KBM-7 (cell line): ENCODE measurements at places on chromosomes 3 and 15.

DNA sequence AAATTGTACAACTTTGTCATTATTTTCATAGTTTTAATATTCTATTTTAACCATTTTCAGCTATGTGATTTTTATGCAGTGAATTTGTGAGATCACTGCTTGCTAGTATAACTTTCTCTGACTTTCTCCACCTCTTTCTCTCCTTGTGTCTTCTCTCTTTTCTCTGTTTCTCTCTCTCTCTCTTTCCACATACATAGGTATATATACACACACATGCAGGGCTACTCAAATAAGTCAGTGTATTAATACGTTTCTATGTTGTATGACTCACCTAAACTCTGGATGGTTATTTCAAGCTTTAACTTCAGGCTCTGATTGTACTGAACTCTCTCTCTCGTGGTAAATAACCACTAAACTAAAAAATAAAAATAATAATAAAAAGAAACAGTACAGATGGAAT is 1389.3 kb upstream of the ALCAM start:
- DNase-seq, result no peak

GRCh38 chr15:63458794-63459395 is 45.5 kb upstream of the USP3 start:
- no peak for DNase-seq

GRCh38 chr15:40787344-40787841 is 17.6 kb downstream of the C15orf62 start:
- peak; percentile 88 for DNase-seq

- DNase-seq, result no peak
Measured at GRCh38 chr3:73624017-73624820, 522 bp downstream of the PDZRN3 start.

DNA sequence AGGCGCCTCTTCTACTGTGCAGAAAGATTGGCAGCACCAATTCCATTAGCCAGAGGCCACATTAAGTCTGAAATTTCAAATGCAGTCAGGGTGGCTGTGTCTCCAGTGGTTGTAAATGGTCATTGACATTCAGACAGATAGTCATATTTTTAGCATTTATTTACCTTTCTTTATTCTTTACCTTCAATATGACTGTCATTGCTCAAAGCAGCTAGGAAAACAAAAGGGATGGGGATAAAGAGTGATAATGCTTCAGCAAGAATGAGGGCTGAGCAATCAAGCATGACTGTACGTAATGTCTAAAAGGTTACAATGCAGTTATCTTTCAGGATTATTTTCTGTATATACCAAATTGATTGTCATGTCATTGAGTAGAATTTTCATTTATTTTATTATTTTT is 360.4 kb downstream of the EFHB start:
- no peak for DNase-seq

DNA sequence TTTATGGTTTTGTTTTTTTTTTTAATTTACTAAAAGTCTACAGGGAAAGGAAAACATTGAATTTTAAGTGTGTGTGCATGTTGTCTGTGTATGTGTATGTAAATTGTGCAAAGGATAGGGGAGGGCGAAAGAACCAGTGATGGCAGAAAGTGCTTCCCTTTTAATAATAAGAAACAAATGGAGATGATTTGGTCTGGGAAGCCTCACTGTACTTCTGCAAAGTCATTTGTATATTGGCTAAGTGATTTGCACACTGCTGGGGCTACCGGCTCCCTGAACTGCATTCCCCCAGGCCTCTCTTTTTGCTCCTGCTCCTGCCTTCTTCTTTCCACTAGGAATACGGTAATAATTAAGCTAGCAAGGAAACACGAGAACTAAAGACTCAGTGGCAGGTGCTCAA is 101.2 kb downstream of the CD47 start:
- no peak for DNase-seq

GRCh38 chr3:185337231-185337816 is 25.6 kb upstream of the MAP3K13 start:
- no peak for DNase-seq

- DNase-seq, result no peak
Measured at GRCh38 chr3:76582632-76583378, 457.1 kb upstream of the ROBO2 start.

DNA sequence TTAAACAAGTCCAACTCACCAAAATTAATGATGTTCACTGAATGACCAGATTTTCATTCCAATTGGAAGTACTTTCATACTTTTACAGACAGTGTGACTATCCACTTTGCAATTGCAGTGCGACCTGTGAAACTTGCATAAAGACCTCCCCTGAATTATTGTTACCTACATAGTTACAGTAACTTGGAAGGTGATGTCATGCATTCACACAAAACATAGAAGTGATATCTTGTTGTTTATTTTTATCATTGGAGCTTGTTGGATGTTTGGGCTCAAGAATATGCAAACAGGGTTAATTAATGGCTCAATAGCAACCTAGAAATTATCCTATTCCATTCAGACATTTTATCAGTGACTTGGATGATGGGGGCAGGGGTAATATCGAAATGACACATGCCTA is 470.9 kb downstream of the MECOM start:
- no peak for DNase-seq

- no peak for DNase-seq
Measured at GRCh38 chr15:90425726-90426346, 37.8 kb downstream of the IQGAP1 start.

- no peak for DNase-seq
Measured at GRCh38 chr3:46017720-46018119, 9.6 kb downstream of the XCR1 start.

GRCh38 chr3:139222100-139222657 is 121.6 kb upstream of the MRPS22 start:
- no peak for DNase-seq

- DNase-seq, result no peak
Measured at GRCh38 chr3:154364849-154365248, 40.6 kb upstream of the DHX36 start.

- no peak for DNase-seq
Measured at GRCh38 chr15:23736033-23736673, 49.0 kb upstream of the NDN start.

GRCh38 chr3:144810160-144810559 is 838.5 kb downstream of the DIPK2A start:
- DNase-seq, result no peak

DNA sequence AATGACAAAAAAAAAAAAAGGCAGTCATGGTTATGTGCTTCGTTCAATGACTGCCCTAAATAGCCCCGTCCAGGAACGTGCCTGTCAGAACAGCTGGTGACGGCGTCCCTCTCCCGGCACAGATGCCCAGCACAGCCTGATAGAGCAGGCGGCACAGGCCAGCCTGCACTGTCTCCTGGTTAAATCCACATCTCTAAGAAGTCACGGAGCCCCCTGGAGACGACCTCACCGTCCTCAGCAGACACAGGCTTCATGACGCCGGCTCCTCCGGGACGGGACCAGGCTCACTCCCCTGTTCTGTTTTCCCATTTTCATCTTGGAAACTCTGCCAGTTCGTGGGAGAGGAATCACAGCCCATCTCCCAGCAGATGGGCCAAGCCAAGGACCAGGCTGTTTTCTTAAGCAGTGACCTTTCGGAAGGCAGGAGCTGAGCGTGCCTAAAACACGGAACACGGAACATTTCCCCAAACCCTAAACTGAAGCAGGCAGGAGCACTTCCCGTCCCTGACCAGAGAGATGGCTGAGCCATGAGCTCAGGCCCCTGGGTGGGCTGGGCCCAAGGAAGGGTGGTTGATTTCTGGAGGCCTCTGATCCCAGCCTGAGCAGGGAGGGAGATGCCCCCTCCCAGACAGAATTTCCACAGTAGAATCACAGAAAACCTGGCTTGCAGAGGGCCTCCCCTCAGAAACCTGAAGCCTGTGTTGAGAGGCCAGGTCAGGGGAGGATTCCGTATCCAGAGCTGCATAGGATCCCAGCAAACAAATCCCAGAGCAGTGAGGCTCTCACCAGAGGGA is 35.9 kb downstream of the ADCY5 start:
- DNase-seq, result no peak

DNA sequence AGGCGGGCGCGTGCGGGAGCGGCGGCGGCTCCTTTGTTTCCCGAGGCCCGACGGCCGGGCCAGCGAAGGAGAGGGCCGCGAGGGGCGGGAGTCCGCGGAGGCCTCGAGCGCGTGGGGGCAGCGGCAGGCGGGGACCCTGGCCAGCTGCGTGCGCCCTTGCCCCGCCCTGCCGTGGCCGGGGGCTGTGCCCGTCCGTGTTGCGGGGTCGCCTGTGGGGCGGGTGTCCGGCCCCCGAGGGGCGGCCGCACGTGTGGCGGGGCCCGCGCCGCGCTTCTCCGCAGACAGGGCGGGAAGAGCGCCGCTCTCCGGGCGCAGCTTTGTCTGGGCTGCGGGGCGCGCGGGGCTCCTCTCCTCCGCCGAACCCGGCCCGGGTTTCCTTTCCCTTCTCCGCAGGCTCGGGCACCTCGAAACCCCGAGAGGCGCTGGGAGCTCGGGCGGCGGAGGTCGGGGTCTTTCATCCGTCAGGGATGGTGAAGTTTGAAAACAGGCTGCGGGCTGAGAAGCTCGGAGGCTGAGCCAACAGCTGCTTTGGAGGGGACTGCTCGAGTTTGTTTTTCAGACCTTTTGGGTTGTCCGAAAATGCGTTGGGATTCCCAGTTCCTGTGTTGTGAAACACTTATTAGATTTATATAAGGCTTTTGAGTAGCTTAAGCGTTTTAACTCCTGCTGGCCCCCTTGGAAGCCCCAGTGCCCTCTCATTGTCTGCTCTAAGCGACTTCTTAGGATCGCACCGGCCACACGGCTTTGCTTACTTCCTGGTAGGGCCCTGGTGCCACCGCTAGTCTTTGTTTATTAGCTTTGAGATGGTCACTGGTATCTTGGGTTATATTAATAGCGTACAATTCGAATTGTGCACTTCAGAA is 817 bp downstream of the USP3 start:
- DNase-seq, result peak; percentile 85

GRCh38 chr15:35260941-35261340 is 175.8 kb upstream of the NANOGP8 start:
- DNase-seq, result no peak

DNA sequence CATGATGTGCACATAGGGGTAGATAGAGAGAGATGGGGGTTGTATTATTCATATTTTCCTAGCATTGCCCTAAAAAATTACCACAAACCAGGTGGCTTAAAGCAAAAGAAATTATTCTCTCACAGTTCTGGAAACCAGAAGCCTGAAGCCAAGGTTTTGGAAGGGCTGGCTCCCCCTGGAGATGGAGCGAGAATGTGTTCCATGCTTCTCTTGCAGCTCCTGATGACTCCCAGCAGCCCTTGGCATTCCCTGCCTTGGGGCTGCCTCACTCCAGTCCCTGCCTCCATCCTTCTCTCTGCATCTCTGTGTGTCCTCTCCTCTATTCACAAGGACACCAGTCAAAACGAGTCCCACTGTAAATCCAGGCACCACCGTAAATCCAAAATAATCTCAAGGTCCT is 91.5 kb upstream of the FAM174B start:
- DNase-seq, result no peak

- DNase-seq, result no peak
Measured at GRCh38 chr3:79672731-79673130, 95.1 kb downstream of the ROBO1 start.

DNA sequence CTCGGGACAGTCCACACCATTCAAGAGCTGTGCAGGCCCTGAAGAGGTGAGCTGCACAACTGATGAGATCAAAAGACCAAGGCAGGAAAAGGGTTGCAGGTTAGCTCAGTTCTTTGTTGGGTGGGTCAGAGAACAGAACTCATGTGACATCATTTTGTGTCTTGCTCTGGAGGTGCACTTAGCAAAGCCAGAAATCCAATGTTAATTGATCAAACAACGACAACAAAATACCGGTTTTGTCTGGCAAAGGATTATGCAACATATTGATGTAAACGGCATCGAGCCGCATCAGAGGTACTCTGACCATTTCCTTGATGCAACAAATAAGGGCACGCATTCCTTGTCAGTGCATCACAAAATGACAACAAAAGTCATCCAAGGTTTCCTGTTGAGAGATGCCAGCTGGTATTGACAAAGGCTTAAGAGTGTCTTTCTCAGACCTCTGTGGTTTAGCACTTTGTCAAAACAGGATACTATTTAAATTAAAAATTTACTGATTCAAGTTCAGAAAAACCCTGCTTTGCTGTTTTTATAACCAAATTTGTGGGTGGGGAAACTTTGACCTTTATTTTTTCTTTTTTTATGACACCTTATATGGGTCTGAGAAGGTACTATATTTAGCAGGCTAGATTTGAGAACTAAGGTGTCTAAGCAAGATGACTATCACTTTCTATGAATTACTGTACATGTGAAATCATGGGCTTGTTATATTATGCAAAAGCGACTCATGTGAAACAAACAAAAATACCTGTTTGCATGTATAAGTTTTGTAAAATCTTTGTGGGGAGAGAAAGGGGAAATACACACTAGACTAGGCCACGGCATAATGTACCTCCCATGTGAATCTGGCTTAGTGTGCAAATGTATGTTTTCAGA is 496.1 kb downstream of the FOXP1 start:
- no peak for DNase-seq

DNA sequence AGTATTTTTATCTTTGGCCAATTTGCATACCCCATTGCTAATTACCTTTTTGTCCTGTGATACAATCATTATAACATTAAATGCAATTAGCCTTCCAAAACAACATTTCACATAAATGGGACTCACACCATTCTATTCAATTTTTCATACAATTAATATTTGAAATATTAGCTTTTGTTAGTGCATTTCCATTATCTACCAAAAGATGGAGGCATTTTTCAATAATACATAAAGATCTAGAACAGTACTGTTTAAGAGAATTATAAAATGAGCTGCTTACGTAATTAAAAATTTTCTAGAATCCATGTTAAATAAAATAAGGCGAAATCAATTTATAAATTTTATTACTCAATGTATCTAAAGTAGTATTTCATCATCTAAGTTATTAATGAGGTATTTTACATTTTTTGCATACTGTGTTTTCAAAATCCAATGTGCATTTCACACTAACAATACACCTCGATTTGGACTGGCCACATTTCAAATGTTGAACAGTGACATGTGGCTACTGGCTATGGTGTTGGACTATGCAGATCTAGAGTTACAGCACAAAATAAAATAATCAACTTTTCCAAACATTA is 74.3 kb downstream of the TJP1 start:
- no peak for DNase-seq

DNA sequence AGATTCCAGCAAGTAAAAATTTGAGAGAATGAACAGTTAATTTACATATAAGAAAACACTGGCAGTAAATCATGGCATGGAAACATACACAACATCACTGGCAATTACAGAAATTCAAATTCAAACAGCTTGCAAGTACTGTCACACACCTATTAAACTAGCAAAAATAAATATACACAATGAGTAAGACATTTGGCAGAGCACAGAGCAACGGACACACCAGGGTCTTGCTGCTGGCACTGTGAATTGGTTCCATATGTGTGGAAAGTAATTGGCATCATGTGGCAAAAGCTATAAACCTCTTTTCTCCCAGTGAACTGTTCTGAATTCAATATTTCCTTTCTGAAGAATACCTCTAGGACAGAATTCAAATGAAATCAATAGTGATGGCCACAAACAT is 78.3 kb downstream of the LRRK1 start:
- no peak for DNase-seq

- DNase-seq, result no peak
Measured at GRCh38 chr15:69987492-69988489, 109.9 kb downstream of the TLE3 start.

GRCh38 chr15:101138913-101139880 is 112.7 kb downstream of the CHSY1 start:
- DNase-seq, result no peak
